ENCODE measurements at places on chromosomes 7 and 10. TPM values are rescaled to one million over a fixed set of nuclear protein-coding genes. Genes with fewer than 3 reads are reported as not detected.

Gene LIPK
- total RNA-seq, result not detected

Gene DEPP1
- 0.15 TPM for total RNA-seq

Gene TRIM4
- total RNA-seq, result 24.6 TPM

Gene VSIR
- 1.5 TPM for total RNA-seq

Data from Daoy (cell line).